NK-92 treated with Interleukin-12 subunit alpha and Interleukin-12 subunit beta, amount 100 ng/mL, for 24 hours (cell line): ENCODE measurements at places on chromosomes 4 and X.
A peak's percentile ranks its signal among the peaks of the same experiment; 100 is the strongest.

GRCh38 chr4:189202182-189202868 lies 738.3 kb upstream of the FRG1 start:
- DNase-seq: peak; percentile 2

GRCh38 chr4:8333726-8334460 lies 64.3 kb downstream of the HTRA3 start:
- DNase-seq: no peak

- DNase-seq: no peak
Measured at GRCh38 chr4:25236971-25237370, 3.1 kb downstream of the PI4K2B start.

DNA sequence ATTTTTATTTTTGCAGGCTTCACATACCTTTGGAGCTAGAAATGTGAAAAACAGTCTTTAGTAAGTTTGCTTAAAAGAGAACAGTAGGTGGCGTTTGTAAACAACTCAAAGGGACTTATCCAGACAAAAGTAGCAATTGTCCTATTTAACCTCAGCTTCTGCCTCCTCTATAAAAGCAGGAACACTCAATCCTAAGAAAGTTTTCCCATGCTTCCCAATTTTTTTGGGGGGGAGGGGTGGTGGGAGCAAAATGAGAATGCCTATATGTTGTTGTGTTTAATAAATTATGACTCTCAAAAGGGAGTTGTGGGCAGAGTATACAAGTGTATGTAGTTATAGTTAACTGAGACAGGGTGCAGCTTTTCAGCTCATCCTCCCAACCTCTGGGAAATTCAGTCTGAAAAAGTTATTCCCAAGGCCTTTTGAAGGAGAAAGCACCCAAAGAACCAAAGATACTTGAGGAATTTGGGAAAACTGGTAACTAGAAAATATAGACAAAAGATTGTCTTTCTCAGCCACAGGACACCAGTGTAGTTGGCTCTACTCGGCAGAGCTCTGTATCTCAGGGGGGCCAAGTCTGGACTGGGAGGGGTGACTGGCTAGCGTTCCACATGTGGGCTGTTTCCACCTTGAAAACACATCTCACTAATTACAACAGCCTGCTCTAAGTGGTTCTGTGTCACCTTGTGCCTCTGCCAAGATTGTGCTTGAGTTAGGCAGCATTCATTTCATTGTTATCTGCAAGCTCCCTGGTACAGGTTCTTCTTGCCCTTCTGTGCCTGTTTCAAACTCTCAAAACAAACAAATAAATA lies 2.8 kb downstream of the SFRP2 start:
- no peak for DNase-seq

- no peak for DNase-seq
Measured at GRCh38 chr4:104881136-104881886, 265.4 kb upstream of the TET2 start.

DNA sequence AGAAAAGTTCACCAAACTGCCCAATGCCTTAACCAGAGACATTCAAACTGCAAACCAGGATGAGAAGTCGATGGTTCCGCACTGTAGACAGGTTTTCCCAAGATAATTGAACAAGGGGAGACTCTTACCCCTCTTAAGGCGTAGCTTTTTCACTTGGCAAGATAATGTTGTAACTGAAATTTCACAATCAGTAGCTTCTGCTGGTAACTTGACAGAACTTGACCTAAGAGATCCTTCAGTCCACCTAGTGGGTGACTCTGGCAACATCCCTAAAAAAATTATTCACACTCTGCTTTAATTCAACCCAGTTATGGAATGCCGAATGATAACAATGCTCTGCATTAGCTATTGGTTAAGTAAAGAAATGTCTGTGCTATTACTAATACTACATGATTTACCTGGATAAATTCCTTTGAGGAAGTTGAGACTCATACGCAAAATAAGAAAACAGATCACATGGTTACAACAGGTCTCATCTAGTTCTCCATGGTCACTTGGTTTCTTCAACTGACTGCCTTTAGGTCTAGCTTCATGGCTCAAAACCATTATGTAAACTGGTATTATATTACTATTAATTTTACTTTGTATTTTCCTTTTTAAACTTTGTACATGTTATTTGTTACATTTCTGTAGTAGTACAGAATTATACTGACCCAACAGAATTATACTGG lies 9.1 kb downstream of the ELF2 start:
- DNase-seq: no peak

GRCh38 chr4:40192114-40193015 lies 4.5 kb upstream of the RHOH start:
- DNase-seq: no peak

DNA sequence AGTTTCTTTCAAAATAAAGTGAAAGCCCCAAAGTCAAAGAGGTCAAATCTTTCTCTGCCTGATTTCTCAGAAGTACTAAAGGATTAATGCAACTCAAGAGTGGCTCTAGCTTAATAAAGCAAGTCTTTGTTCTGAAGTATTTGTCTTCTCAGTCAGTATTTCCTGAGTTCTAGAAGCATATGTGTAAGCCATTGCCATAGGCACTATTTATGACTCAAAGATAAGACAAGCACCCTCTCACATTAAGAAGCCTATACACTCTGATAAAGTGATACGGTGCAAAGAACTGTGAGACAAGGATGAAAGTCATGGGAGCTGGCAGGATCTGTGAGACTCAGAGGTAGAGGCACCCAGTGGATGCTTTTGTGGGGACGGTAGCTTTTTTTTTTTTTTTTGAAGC lies 60.9 kb downstream of the AASDH start:
- DNase-seq: no peak

- DNase-seq: no peak
Measured at GRCh38 chrX:110853610-110854009, 58.0 kb upstream of the CHRDL1 start.

DNA sequence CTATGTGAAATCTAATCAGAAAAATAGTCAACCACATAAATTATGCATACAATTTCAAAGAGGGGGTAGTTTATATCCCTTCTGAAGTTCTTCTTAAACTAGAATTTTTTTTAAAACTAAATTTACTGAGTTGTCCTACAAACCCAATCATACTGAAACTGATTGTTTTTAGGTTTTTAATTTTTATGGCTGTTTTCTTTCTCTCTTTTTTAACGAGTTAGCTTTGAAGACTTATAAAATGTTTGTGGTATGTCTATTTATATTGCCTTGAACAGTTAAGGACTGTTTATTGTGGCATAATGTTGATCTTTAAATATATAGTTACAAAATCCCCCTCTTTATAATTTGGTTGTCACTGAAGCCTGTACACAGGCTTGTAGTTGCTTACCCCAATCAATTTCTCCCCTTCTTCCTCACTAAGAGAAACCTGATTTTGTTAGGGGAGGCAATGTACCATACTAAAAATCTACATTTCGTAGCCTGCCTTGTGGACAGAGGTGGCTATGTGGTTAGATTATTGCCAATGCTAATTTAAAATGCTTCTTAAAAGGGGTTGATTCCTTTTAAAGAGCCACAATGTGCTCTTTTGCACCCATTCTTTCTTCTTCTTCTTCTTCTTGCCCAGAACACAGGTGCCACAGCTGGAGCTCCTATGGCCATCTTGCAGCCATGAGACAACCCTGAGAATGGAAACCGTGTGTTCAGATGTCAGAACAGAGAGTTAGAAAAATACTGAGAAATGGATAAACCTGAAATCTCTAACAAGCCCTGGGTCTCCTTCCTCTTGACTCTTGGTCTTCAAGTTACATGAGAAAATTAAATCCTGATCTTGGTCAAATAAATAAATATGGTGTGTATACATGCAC lies 102.7 kb upstream of the ZNF827 start:
- DNase-seq: no peak

DNA sequence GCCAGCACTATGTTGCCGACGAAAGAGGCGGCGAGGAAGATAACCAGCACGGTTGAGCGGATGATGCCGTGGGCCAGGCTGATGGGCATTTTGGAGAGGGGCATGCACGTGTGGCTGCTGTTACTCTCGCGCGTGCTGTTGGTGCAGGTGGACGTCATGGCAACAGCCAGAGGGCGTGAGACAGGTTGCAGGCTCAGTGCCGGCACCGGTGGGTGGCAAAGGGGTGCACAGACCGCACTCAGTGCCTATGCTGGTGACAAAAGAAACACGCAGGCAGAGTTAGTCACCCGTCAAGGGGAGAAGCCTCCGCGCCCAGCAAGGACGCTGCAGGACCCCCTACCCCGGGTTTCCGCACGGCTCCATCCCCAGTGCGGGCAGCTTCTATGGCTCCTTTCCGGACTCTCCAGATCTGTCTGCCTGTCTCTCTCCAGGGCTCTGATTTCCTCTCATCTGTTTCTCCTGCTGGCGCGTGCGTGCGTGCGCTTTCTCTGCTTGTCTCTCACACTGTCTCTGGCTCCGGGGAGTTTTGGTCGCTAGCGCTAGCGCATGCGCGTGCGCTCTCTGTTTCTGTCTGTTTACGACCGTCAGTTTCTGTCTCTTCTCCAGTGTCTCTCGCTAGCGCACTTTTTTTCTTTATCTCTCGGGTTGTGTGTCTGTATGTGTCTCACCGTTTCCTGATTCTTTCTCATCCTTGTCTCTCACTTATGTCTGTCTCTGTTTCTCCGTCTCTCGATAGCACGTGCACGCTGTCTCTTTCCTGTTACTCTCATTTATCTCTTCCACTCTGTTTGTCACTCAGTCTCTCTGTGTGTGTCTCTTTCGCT lies 2.1 kb downstream of the GPR101 start:
- no peak for DNase-seq

- no peak for DNase-seq
Measured at GRCh38 chr4:115355329-115355728, 241.9 kb upstream of the NDST4 start.

DNA sequence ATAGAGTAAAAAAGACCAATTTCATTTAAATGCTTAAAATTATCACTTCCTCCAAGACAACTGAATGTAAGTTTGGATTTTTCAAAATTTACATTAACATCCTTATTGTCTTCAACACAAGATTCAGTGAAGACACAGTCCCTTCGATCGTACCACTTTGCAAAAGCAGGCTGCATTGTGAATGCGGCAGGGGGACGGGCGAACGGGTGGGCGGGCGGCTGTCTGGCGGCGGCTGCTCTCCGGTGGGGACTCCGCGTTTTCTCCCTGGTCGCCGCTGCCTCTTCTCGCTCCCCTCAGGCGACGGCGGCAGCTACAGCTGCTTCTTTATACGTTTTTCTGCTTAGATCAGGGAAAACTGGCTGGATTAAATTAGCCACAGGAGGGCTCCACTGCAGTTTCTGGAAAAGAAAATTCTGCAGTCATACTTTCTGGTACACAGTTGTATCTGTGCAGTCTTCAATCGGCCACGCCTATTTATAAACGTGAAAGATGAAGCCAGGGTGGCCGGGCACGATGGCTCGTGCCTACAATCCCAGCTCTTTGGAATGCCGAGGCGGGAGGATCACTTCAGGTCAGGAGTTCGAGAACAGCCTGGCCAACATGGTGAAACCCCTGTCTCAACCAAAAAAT lies 33.9 kb upstream of the HPF1 start:
- DNase-seq: no peak

GRCh38 chr4:2923141-2923551 lies 40.1 kb downstream of the NOP14 start:
- DNase-seq: no peak

DNA sequence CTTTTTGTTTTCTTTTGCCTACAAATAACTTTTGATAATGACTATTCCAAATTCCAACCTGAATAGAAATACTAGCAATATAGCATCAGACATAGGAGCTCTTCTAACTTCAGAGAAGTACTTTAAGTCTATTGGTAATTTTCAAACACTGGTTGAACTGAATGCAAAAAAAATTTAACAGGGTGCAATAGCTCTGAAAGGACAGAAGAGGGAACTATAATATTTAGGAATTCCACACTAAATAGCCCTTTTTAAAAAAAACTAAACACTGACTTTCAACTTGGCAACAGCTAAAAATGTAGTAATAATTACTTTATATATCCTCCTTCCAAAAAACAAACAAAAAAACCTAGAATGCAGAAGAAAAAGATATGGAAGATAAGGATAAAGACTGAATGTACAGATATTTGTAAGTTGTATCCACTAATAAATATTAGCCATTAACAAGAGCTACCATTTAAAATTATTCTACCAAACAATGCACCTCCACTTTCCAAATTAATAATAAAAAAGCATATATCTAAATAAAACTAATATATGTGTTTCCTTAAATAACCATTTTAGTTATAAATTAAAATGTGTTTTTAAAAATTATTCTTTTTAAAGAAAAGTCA lies 81.4 kb downstream of the FBXW7 start:
- no peak for DNase-seq

DNA sequence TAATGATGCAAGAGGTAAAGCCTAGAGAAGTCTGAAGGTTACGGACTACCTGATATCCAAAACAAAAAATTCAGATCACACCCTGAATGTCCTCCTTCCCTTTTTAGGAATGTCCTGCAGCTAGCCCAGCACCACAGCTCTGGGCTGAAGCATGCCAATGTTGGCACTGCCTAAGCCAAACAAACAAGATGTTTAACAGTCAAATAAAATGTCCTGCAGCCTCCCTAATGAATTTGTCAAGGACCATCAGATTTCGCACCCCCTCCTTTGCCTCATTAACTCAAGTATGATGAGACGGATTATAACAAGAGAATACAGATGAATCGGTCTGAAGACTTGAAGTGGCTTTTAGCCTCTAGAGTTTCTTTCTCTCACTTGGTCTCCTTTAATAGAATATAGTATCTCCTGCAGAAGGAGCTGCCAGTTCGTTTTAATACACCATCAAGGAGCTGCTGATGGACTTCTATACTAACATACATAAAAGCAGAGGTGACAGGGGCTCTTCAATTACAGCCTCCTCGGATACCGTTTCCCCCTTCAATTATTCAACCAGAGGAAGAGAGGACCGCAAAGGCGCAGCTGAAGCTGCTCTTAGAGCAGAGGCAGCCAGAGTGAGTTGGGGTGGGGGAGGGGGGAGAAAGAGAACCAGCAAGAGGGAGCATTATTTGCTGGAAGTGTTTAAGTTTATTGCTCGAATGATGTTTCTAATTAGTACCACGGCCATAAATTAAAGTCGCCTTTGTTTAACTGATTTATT lies 3.0 kb upstream of the MAB21L2 start:
- no peak for DNase-seq
